Stimulated activated CD8-positive, alpha-beta memory T cell treated with anti-CD3 and anti-CD28 coated beads, Interleukin-2, amount 100 ng/mL, for 48 hours (primary cell): ENCODE measurements at places on chromosomes 7 and 10.

DNA sequence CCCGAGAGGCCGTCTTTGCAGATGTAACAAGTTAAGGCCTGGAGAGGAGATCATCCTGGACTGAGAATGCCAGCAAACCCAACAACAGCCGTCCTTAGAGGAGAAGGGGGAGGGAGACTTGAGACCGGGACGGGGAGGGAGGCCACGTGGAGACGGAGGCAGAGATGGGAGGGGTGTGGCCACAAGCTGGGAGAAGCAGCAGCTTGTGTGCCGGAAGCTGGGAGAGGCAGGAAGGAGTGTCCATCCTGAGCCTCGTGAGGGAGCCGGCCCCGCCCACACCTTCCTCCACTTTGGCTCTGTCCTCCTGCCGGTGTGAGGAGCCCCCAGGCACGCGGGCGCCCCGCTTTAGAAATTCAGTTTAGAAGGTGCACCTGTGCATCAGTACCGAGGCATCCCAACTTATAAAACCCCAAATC lies 95.7 kb downstream of the DNAJB6 start:
- no peak for DNase-seq

DNA sequence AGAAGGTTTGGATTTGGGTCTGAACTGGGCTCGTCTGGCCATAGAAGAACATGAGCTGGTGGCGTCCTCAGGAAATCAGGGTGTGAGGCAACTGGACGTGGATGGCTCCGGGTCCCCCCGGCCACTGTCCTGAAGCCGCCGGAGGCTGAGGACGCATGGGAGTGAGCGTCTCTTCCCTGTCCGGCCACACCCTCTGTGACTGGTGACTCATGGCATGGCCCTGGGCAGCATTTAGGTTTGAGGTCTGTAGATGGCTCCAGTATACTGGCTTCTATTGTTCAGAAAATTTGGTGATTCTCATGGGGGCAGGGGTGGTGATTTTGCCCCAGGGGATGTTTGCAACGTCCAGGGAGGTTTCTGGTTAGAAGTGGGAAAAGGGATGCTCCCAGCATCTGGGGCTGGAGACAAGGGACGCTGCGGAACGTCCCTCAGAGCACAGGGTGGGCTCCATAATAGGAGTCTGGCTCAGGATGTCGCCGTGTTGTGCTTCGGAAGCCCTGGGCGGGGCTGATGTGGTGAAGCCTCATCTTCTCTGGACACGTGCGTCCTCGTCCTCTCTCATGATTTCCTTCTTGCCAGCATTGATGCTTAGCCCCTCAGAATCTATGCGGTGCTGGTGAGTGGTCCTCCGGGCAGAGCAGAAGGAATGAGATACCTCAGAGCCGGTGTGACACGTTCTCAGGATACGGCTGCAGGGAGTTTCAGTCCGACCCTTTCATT lies 49.9 kb downstream of the PITRM1 start:
- no peak for DNase-seq

GRCh38 chr10:28250782-28251181 lies 52.1 kb downstream of the MPP7 start:
- DNase-seq: no peak

- no peak for DNase-seq
Observed at GRCh38 chr7:49187543-49188268, 263.4 kb downstream of the CDC14C start.

- no peak for DNase-seq
Observed at GRCh38 chr10:43968076-43968475, 319.4 kb upstream of the ZNF32 start.

GRCh38 chr7:17159500-17160037 lies 138.9 kb upstream of the AHR start:
- DNase-seq: no peak

DNA sequence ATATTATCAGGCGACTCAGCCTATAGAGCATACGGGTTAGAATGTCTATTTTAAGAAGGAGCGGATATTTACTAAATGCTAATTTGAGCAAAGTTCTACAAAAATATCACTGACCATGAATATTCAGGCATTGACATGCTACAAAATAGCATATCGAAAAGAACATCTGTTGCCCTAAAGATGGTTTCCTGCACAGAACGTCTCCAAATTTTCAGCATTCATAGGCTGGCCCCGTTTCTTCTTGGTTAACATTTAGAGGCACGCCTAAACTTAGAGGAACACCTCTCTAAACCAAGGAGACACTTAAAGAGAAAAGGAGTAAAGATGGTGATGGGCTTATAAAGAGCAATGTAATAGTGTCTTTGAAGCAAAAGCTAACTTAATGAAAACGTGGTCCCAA lies 1.3 kb upstream of the MINPP1 start:
- DNase-seq: no peak

GRCh38 chr7:91135703-91136430 lies 128.4 kb upstream of the FZD1 start:
- no peak for DNase-seq

GRCh38 chr7:2800931-2801688 lies 43.0 kb downstream of the GNA12 start:
- DNase-seq: no peak

GRCh38 chr7:1694611-1695511 lies 24.8 kb downstream of the ELFN1 start:
- DNase-seq: no peak

GRCh38 chr10:132813001-132813401 lies 27.1 kb upstream of the NKX6-2 start:
- DNase-seq: no peak

DNA sequence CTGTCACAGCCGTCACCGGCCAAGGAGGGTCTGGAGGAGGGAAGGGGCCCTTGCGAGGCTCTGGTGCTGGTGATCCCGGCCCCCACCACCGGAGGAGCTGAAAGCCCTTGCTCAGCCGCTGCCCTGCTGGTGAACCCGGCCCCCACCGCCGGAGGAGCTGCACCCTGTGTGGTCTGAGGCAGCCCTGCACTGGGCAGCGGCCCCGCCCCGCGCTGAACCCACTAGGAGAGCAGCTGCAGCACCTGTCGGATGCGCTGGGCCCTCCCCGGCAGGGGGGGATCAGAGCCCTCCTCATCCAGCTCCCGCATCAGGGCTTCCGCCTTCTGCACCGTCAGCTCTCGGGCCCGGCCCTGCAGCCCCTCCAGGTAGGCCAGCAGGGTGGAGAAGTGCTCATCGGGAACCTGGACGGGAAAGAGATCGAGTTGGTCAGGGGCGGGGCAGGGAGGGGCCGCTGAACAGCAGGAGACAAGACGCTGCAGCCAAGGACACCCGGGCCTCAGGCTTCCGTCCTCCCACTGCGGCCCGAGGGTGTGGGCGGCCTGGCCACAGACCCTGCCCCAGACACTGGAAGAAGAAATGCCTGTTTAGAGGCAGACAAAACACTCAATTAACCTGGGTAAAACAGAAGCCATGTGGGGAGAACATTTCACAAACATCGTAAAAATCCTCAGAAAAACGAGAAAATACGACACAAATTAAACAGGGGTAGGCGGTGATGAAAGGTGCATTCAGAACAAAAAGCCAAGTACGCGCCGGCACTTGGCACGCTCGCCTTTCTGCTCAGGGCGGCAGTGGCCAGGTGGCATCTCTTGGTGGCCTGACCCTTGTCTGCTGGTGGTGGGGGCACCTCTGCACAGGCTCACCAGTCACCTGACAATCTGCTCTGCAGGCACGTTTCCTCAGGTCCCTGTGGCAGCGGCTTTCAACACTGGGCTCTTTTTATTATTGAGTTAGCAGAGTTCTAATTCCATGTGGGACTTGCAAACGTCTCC lies 14.7 kb downstream of the CYP2W1 start:
- DNase-seq: no peak

GRCh38 chr7:12025246-12025645 lies 185.8 kb upstream of the TMEM106B start:
- DNase-seq: no peak

GRCh38 chr10:90089719-90090118 lies 388.3 kb downstream of the KIF20B start:
- DNase-seq: no peak

DNA sequence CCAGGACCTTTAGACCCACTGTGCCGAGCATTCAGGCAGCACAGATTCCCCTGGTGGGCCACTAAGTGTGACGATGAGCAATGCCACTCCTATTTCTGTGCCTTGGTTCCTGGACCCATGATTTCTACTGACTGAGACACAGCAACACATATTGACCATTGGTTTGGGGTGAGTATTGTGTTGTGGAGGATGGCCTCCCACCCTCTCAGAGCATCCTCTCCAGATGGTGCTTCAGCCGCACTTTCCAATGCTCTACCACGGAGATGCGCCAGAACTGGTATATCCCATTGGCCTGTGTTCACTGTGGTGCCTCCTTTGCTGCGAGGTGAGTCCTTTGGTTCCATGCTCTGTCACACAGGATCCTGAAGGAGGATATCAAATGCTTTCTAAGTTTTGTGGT lies 10.1 kb upstream of the GDF10 start:
- DNase-seq: no peak

DNA sequence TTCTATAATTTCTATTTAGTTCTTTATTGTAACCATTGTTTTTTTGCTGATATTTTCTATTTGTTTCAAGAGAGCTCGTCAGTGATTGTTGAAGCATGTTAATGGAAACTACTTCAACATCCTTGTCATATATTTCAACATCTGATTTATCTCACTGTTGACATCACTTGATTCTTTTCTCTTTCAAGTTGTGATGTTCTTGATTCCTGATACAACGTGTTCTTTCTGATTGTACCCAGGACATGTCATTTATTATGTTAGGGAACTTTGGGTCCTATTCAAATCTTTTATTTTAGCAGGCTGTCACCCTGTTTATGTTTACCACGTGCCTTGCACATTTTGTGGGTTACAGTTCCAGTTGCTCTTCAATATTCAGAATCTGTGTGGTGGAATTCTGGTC lies 79.8 kb upstream of the RSU1 start:
- no peak for DNase-seq

DNA sequence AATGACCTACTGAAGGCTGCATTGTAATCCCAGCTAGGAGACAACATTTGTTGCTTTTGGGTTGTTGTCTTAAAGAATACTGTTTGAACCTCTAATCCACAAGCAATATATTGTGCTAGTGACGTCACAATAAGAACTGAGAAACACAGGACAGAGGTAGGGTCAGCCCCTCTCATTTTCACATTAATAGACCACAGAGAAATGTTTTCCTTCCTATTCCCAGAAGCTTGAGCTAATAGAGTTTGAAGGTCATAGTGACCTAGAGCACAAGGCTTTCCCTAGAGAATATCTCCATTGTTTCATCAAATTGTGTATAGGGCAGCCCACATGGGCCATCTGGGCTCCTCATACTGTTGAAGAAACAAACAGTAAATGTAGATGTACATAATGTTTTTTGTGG lies 300.9 kb upstream of the AKR1E2 start:
- DNase-seq: no peak

DNA sequence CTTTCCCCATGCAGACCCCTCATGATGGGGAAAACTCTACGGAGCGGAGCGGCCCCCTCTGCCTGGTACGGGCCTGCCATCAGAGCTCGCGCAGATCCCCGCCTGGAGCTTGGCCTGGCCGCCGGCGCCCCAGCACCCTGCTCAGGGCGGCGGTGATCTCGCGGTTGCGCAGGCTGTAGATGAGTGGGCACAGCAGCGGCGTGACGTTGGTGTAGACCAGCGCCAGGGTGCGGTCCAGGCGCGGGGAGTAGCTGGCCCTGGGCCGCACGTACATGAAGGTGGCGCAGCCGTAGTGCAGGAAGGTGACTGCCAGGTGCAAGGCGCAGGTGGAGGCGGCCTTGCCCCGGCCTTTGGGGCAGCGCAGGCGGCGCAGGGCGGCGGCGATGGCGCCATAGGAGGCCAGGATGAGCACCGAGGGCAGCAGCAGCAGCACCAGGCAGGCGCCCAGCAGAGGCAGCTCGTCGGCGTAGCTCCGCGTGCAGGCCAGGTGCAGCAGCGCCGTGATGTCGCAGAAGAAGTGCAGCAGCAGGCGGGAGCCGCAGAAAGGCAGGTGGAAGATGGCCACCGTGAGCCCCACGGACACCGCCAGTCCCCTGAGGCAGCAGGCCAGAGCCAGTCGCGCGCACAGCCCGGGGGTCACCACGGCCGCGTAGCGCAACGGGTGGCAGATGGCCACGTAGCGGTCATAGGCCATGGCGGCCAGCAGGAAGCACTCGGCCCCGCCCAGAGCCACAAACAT lies 33.4 kb downstream of the TAS2R41 start:
- DNase-seq: no peak

- no peak for DNase-seq
Observed at GRCh38 chr10:44300666-44301649, 83.9 kb downstream of the CXCL12 start.

DNA sequence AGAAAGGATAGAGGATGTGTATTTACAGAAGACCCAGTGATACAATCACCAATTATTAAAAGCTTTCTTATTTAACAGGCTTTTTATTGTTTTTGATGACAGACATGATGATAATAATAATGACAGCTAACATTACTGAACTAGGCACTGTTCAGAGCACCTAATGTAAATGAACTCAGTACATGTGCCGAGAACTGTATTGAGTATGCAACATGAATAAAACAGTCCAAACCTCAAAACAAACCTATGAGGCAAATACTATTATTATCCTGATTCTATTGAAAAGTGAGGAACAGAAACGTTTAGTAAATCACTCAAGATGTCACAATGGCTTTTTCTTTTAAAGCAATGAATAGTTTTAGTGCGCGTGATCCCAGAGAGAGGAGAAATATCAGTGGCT lies 27.1 kb downstream of the TAS2R16 start:
- no peak for DNase-seq

DNA sequence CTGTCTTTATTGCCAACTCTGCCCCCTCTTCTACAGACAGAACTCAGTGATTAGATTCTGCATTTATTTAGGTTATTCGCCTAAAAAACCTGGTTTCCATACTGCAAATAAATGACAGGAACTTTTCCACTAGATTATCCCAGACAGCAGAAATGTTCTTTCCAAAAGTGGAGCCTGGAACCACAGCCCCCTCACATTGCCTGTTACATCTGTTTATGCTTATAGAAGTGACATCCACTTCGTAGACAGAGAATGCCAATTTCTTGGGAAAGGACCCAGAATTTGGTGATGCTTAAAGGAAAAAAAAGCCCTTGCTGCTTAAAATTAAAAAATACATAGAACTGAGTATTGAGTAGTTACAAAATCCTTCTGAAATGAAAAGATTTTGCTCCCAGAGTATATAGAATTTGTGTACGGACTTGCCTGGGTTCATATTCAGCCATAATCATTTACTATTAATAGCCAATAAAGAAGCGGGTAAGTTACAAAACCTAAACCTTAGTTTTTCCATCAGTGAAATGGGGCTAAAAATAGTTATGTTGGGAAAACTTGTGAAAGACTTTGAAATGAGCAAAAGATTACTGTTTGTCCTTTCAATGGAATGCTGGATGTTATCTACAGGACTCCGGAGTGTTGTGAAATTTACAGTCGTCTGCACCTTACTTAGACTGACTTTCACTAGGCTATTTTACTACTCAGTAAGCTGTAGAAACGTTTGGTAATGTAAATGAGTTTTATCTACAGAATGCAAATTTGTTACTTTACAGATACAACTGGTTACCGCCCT lies 1.1 kb upstream of the PPP1R9A start:
- no peak for DNase-seq
